ENCODE measurements at places on chromosomes 12 and 14.

GRCh38 chr12:96502477-96502876 is 13.1 kb downstream of the CFAP54 start:
- no peak for DNase-seq

- no peak for DNase-seq
These were observed 240.7 kb downstream of the APAF1 start for GRCh38 chr12:98885778-98886177.

DNA sequence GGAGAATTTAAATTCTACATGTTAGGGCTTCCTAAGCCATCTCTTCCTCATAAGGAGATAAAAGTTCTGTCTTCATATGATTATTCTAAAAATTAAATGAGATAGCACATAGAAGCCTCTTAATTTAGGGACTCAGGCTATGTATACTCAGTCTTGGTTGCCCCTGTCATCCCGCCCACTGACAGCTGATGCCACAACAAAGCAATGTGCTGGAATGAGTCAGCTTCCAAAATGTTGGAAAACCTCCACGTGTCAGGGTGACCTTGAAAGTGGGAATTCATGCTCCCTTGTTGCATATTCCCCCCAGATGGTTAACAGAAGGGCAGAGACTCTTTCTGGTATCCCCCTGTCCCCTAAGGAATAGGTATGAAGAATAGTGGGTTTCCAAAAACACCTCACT is 238.0 kb upstream of the DDHD1 start:
- peak; percentile 17 for DNase-seq

- DNase-seq, result no peak
These were observed 26.1 kb upstream of the STAC3 start for GRCh38 chr12:57276935-57277563.

- no peak for DNase-seq
These were observed 26.3 kb downstream of the RXYLT1 start for GRCh38 chr12:63805704-63806672.

DNA sequence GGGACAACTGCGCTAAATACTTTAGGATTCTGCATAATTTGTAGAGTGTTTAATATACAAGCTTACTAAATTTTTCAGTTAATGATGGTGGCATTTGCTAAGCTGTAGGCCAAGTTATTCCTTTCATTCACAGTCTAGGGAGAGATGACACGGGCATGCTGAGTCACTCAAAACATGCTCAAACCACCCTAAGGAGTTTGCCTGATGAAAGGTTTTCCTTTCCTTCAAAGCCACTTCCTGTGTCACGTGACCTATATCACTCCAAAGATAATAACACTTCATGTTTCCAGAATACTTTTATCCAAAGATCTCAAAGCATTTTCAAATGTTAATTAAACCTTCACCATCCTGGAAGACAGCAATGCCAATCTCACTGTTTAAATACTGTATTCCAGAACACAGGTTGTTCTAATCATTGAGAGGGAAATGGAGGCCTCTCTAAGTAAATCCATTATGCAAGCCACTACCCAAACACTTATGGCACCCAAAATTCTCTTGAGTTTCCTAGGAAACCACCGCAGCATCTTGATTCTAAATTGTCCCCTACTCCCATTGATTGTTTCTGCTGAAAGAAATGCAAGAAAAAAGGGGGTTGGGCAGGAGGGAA is 207.0 kb upstream of the CDKN3 start:
- no peak for DNase-seq

GRCh38 chr12:60853407-60853806 is 1257.6 kb downstream of the SLC16A7 start:
- DNase-seq, result no peak

- DNase-seq, result no peak
These were observed 188.4 kb downstream of the MSRB3 start for GRCh38 chr12:65466911-65467310.

GRCh38 chr14:69606258-69607184 is 4.9 kb upstream of the SUSD6 start:
- no peak for DNase-seq

- DNase-seq, result no peak
These were observed 18.7 kb downstream of the ITGA7 start for GRCh38 chr12:55688716-55689655.

Measured in left cardiac atrium (tissue), 4 donors.